ENCODE measurements at places on chromosomes 5 and 9. TPM values are rescaled to one million over a fixed set of nuclear protein-coding genes. Genes with fewer than 3 reads are reported as not detected.

RGMB gene
- total RNA-seq: 201 TPM

DMGDH gene
- 0.38 TPM for total RNA-seq

CIZ1 gene
- 39.1 TPM for total RNA-seq

GZMA gene
- not detected for total RNA-seq

FAM151B gene
- 3.4 TPM for total RNA-seq

WNK2 gene
- total RNA-seq: not detected

FOXD4L4 gene
- not detected for total RNA-seq

LHX6 gene
- total RNA-seq: not detected

EMB gene
- 0.22 TPM for total RNA-seq

IFNB1 gene
- total RNA-seq: not detected

SV2C gene
- not detected for total RNA-seq

MED10 gene
- total RNA-seq: 11.5 TPM

INSL6 gene
- not detected for total RNA-seq

G3BP1 gene
- 134 TPM for total RNA-seq

UNC13B gene
- total RNA-seq: 11.9 TPM

CDH12 gene
- total RNA-seq: not detected

SOWAHA gene
- total RNA-seq: not detected

CFAP77 gene
- not detected for total RNA-seq

IFNA16 gene
- total RNA-seq: not detected

CXCL14 gene
- 1.3 TPM for total RNA-seq

UBAC1 gene
- total RNA-seq: 45.9 TPM

AGXT2 gene
- not detected for total RNA-seq

CDH10 gene
- 1.6 TPM for total RNA-seq

CDH6 gene
- 7.2 TPM for total RNA-seq
